ENCODE measurements at places on chromosomes 2 and 18. TPM values are rescaled to one million over a fixed set of nuclear protein-coding genes. Genes with fewer than 3 reads are reported as not detected.

Gene PROKR1
- total RNA-seq: not detected

Gene SKOR2
- not detected for total RNA-seq

Gene RPE
- total RNA-seq: 20.0 TPM

Gene CEBPZOS
- total RNA-seq: 2.9 TPM

Gene KHK
- 3.3 TPM for total RNA-seq

Gene IL1B
- 7.0 TPM for total RNA-seq

Gene DSG4
- not detected for total RNA-seq

Gene TMEM37
- 27.8 TPM for total RNA-seq

Gene MSTN
- 2.0 TPM for total RNA-seq

Gene AOX1
- 6.4 TPM for total RNA-seq

GRCh38 chr2:71530211-71530610 lies 76.8 kb downstream of the DYSF start:
- H3K4me3 ChIP-seq: no peak overlapping the region
- no peak for DNase-seq
- no peaks in the 10 kb centered on the region for H3K4me1 ChIP-seq
- peaks cover 29% of the 10 kb centered on the region for H3K36me3 ChIP-seq
- peaks cover 6% of the 10 kb centered on the region for H3K27me3 ChIP-seq

GRCh38 chr2:16081316-16082200 lies 141.2 kb downstream of the MYCN start:
- no peak overlapping the region for H3K4me3 ChIP-seq
- no peaks in the 10 kb centered on the region for H3K27me3 ChIP-seq
- peaks cover 7% of the 10 kb centered on the region for H3K4me1 ChIP-seq
- no peaks in the 10 kb centered on the region for H3K36me3 ChIP-seq
- no peak overlapping the region for H3K27ac ChIP-seq

DNA sequence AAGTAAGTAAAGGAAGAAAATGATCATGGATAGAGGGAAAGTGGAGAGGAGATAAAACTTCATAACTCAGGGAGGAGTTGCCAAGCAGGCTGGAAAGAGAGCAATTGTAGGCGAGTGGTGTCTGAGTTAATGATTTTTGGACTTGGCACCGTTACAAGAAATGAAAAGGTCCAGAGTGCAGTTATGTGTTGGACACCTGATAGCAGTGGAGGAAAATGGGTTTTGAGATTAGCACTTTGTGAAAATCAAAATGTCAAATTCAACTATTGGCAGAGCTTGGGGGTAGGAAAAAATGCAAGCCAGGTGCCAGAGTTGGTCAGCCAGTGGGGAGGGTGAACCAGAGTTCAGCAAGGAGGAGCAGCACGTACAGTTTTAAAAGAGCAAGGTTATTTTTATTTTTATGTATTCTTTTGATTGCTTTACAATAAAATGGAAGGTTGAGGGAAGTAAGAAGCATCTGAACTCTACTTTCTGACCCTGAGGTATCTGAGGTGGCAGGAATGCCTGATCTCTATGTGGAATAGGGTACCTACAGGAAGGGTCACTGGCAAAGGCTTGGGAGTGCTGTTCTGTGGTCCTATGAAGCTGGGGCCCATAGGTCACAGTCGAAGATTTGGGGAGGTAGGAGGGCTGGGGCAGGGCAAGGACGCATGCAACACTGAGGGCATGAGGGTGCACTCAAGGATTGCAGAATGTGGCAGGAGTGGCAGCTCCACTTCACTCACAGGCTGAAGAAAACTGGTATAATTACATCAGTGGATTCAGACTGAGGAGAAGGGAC lies 127.5 kb downstream of the CD8B2 start:
- H3K27me3 ChIP-seq: no peaks in the 10 kb centered on the region
- H3K4me1 ChIP-seq: peaks cover 17% of the 10 kb centered on the region
- no peak overlapping the region for H3K4me3 ChIP-seq

DNA sequence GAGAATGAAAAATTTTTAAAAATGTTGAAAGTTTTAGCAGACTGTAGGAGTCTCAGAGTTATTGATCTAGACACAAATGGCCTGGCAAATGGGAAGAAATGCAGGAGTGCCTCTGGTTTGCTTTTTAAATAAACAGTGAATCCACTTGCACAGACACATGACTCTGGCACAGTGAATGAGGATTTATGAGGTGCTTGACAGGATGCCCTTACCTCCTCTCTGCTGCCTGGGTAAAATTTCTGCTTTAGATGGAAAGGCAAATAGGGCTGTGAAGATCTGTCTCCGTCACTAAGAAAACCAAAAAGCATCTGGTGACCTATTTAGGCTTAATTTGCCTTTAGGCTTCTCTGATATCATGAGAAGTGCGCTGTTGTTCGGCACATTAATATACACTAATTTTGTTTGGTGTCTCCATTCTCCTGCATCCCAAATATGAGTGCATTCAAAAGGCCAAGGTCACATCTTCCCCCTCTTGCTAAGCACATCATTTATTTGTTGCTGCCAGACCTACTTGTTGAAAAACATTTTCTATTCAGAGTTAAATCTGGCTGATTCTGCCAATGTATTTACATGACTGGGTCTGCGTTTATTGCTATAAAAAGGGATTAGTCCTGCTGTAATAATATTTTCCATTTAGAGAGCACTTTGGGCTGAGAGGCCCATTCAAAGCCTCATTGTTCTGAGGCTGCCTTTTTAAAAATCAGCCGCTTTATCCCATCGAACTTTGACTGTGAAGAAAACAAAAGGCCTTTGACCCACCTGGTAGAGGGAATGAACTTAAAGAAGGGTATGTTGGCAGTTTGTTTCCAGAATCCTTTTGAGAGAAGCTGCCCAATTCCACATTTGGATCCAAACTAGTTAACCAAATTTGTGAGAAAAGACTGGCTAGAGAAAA lies 94.9 kb downstream of the RNF152 start:
- H3K27ac ChIP-seq: no peak overlapping the region
- no peak overlapping the region for H3K4me3 ChIP-seq
- H3K4me1 ChIP-seq: no peaks in the 10 kb centered on the region
- DNase-seq: no peak
- H3K36me3 ChIP-seq: no peaks in the 10 kb centered on the region

DNA sequence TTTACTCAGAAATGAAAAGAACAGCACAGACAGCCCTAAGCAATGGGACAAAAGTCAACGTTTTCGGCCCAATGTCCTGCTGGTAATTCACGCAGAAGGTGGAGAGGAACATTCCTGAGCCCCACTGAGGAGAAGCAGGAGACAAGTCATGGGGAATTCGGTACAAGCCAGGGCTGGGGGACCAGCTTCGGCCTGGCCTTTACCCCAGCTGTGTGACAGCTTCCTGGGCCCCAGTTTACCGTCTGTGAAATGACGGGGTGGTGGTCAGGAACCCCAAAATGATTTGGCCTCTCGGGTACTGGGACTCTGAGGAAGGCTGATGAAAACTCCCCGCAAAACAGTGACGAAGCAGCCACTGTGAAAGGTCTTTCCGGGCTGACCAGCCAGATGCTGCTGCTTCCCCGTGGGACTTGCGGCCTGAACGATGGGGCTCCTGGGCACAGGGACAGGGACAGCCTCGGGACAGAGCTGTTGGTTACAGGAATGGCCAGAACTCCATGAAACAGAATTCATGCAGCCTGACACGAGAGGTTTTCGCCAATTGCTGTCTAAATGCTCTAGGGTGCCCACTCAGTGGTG lies 21.6 kb downstream of the KIF1A start:
- no peak overlapping the region for H3K4me3 ChIP-seq
- peaks cover 4% of the 10 kb centered on the region for H3K27me3 ChIP-seq
- no peaks in the 10 kb centered on the region for H3K4me1 ChIP-seq
- no peaks in the 10 kb centered on the region for H3K36me3 ChIP-seq
- no peak overlapping the region for H3K27ac ChIP-seq
- DNase-seq: no peak

- no peak for DNase-seq
- no peaks in the 10 kb centered on the region for H3K36me3 ChIP-seq
- H3K27me3 ChIP-seq: peaks cover 10% of the 10 kb centered on the region
- no peak overlapping the region for H3K4me3 ChIP-seq
- H3K27ac ChIP-seq: no peak overlapping the region
- H3K4me1 ChIP-seq: no peaks in the 10 kb centered on the region
Measured at GRCh38 chr2:126900646-126901319, 2.1 kb downstream of the TEX51 start.

DNA sequence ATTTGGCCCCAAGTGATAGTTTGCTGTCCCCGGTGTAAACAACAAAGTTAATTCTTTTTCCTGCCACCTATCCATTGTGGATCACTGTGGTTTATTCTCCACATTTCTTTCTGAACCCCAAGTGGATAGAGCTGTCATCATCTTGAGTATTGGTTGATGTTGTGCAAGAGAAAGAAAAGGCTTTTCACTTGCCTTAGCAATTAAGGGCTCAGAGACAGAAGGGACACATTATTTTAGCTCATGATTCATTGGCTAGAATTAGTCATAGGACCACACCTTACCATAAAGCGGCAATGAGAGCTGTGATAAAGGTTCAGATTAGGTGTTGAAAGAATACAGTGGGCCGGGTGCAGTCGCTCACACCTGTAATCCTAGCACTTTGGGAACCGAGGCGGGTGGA lies 442.1 kb upstream of the DCC start:
- no peaks in the 10 kb centered on the region for H3K36me3 ChIP-seq

- H3K27ac ChIP-seq: no peak overlapping the region
- DNase-seq: no peak
- H3K36me3 ChIP-seq: no peaks in the 10 kb centered on the region
- H3K27me3 ChIP-seq: no peaks in the 10 kb centered on the region
Measured at GRCh38 chr2:164800572-164800971, 41.1 kb downstream of the COBLL1 start.

Data from stomach (tissue), 19 donors.